Esophagus squamous epithelium (tissue), 5 donors: ENCODE measurements at places on chromosomes 1 and 21.

DNA sequence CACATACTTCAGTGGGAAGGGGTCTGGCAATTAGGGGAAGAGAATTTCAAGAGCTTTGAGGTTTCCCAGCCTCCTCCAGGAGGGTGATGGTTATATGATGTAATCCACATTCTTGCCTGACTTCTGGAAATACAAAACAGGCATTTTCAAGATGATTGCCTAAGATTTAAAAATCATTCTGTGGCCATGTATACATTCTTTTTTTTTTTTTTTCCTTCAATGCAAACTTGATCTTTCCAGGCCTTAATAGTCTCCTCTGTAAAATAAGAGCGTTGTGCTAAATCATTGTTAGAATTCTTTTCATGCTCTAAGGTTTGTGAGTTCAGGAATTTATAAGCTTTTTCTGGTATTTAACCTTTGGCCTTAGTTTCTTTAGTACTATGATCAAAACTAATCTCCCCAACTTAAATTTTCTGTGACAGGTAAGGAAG is 192.3 kb upstream of the HMCN1 start:
- DNase-seq, result no peak

- DNase-seq, result no peak
Observed at GRCh38 chr21:15272171-15272570, 207.4 kb upstream of the NRIP1 start.

DNA sequence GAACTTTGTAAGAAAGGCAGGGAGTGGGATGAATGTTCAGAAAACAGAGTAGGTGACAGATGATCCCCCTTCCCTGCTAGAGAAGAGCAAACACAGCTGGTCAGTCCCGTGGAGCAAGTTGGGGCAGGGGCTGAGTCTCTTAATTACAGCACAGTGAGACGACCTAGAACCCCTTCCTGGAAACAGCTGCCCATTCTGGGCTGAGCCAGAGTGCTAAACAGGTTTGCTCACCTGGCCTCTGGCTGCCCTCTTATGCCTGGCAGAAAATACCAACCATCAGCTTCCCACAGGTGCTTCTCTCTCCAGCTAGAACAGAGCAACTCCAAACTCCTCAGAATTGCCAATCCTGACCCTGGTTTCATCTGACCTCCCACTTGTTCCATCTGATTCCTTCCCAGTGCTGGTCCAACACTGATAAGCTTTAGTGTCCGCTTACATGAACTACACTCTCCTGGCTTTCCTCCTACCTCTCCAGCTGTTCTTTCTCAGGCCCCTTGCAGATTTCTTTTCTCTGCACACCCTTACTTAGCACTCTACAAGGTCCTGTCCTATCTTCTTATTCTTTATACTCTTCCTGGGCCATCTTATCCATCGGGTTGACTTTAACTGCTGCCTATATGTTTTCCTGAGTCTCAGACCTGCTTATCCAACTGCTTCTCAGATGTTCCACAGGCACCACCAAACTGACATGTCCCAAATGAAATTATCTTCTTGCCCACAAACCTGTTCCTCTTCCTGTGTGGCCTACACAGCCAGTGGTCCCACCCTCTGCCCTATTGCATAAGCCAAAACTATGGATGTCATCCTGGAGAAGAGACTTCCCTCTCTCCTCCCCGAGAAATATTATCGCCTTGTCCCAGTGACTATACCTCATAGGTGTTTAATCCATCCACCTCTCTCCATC is 22.6 kb upstream of the COL9A2 start:
- no peak for DNase-seq

DNA sequence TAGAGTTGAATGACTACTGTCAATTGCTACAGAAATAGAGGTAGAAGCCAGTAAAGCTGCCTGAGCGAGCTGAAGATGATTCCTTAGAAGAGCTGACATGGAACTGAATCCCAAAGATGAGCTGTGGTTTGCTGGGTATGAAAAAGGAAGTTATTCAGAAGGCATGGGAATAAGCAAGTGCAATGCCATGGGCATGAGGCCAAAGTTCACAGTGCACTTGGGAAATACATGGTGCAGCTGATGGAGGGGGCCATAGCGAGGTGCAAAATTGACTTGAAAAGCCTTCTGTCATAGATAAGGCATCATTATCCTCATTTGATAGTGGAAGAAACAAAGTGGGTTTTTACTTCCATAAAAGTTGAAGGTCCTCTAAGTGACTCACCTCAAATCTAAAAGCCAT is 88.6 kb downstream of the NEK7 start:
- DNase-seq, result no peak

- DNase-seq, result no peak
Observed at GRCh38 chr1:245045087-245045881, 109.5 kb upstream of the KIF26B start.
